ENCODE measurements at places on chromosomes 11 and 22.

GRCh38 chr11:34132261-34132965, 27.0 kb downstream of the NAT10 start:
- no peak for DNase-seq

GRCh38 chr11:127454856-127455255, 454.3 kb upstream of the KIRREL3 start:
- DNase-seq, result peak; percentile 63

DNA sequence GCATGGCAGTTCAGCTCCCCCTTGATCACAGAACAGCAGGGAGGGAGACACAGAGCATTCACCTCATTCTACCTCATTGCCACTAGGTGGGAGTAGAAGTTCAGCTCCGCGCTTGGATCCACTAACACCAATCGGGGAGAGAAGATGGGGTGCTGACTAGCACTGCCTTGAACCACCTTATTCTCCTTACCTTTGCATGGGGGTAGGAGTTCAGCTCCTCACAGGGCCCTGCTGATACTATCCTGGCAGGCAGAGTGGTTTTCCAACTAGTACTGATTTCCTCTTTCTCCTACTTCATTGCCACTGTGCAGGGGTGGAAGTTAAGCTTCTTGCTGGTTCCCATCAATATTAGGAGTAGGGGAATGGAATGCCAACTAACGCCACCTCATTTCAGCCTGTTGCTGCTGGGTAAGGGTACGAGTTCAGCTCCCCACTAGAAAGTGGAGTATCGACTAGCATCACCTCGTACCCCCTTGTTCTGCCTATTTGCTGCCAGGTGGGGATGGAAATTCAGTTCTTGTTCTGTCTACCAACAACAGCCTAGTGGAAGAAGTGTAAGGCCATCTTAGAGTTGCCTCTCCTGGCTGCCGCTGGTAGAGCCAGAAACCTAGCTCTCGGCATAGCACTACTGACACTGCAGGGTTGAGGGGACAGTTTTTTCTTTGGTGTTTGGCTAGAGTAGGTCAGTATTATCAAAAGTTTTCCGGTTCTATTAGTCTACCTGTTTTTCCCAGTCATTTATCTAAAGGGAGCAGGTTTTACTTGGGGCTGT, 550.9 kb upstream of the CCDC90B start:
- peak; percentile 16 for DNase-seq

GRCh38 chr11:29317694-29318093, 699.1 kb downstream of the KCNA4 start:
- no peak for DNase-seq

- DNase-seq, result no peak
Measured at GRCh38 chr11:119752345-119752871, 23.4 kb upstream of the NECTIN1 start.

GRCh38 chr11:1307998-1308742, 1.3 kb downstream of the TOLLIP start:
- no peak for DNase-seq

- DNase-seq, result peak; percentile 47
Measured at GRCh38 chr11:95296165-95296564, 65.2 kb upstream of the SESN3 start.

DNA sequence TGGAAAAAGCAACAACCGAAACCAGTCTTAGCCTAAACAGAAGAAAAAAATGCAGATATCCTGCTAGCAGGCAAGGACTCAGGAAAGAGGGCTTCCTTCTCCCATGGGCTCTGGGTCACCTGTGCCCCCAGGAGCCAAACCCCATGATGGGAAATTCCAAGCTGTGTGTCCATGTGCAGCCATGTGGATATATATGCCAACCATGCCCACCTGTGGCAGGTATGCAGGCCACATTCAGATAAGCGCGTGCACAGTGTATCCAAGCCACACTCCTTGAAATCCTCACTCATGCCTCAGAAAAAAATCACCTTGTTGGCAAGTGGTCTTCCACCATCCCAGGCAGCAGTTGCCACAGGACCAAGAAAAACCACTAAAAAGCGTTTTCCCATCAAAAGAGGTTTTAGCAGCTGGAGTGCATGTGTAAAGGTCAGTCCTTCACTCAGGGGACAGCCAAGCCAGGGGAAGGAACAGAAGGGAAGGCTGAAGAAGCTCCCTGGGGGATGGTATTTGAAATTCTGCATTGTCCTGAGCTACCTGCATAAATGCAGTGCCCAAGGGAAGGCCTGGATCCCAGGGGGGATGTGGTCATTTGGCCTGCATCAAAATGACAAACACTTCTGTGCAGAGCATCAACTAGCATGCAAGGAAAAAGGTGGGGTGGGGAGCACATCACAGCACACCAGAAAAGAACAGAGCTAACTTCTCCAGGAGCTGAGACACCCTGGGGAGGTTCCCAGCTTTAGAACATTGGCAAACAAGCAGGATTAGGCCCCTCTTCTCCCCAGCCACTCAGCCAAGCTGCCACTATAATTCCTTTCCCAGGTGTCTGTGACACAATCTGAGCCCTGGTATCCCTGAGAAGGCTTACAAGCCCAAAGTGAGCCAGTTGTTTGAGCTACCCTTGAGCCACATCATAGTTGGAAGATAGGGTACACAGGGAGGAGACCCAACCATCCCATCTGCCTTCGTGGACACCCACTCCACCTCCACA, 76.2 kb downstream of the GALNT18 start:
- DNase-seq, result no peak

DNA sequence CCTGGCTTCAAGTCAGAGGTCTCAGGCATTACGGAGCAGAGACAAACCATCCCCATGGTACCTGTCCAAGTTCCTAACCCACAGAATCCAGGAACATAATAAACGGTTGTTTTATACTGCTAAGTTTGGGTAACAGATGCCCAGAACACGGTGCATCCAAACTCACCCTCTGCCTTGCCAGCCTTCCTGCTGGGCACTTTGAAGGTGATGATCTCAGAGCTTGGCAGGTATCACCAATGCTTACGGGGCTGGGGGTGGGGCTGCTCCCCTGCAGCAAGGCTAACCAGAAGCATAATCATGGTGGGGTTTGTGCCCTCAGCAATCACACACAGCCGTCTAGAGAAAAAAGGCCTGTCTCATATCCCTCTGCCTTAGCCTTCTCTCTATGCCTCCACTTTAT, 27.1 kb downstream of the DKK3 start:
- no peak for DNase-seq

GRCh38 chr11:113587308-113587739, 112.1 kb upstream of the DRD2 start:
- DNase-seq, result no peak

GRCh38 chr11:128193615-128194014, 393.7 kb downstream of the ETS1 start:
- no peak for DNase-seq

DNA sequence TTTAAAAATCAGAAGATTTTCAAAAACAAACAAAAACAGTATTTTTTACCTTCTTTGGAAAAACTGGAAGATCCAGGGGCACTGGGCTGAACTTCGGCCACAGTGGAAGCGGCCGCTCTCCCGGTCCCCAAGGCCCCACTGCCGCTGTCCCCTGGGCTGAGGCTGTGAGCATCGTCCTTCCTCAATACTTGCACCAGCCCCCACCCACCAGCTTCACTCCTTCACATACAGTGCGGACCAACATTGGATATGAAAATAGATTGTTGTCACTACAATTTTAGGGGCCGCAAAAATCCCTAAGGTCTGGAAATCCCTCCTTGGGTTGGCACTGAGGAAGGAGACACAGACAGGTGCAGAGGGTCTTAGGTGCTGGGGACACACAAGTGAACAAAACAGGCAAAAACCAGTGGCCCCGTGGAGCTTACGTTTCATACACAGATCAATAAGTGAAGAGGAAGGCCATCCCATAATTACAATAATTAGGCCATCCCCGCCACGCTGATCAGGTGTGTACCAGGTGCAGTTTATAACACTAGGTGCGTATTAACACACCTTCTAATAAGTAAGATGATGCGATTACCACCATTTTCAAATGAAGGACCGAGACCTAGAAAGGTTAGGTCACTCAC, 28.2 kb upstream of the SLC22A12 start:
- DNase-seq, result no peak

DNA sequence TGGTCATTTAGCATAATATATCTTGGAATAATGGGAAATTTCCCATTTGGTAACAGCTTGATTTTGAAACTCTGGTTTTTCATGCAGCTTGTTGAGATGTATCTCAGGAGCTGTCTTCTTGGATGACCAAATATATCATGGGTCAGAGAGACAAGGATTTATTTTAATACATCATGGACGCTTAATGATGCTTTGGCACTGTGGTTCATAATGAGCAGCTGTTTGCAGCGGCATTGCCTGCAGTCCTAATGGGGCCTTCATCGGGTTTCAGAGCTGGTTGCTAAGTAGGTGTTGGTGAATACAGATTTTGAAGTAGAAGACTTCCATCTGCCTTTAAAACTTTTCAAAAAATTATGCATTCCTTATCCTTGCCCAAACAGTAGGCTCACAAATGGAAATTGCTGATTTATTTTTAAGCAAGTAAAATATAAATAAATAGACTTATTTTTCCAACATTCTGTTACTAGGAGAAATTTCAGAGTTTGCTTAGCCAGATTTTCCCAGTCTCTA, 389.5 kb upstream of the FAT3 start:
- no peak for DNase-seq

GRCh38 chr11:73139476-73140198, 2.5 kb downstream of the FCHSD2 start:
- DNase-seq, result peak; percentile 34
